Hematopoietic multipotent progenitor cell treated with erythropoietin and hydrocortisone succinate and interleukin-3 and kit ligand, for 8 days (in vitro differentiated cells): ENCODE measurements at places on chromosomes 2 and 18.

- no peak for DNase-seq
These were observed 42.9 kb downstream of the ARID5A start for GRCh38 chr2:96579422-96579821.

DNA sequence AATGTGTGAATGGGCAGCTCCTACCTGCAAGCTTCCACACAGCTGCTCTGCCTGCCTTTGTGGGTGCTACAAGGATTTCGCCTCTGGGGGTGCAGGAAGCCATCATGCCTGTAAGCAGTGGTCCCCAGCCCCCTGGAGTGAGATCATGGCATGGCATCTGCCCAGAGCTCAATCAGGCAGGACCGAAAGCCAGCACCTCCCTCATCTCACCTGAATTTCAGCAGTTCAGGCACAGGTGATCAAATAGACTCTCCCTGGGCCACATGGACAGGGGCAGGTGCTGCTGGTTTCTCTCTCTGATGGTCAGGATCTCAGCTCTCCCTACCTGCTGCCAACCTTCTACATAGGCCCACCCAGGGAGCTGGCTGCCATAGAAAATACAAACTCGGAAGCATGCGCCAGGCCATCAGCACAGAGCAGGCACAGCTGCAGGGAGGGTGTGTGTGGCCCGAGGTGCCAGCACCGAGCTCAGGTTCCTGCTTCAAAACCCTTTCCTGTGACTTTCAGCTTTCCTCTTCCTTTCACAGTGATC lies 133.2 kb upstream of the ID2 start:
- no peak for DNase-seq

DNA sequence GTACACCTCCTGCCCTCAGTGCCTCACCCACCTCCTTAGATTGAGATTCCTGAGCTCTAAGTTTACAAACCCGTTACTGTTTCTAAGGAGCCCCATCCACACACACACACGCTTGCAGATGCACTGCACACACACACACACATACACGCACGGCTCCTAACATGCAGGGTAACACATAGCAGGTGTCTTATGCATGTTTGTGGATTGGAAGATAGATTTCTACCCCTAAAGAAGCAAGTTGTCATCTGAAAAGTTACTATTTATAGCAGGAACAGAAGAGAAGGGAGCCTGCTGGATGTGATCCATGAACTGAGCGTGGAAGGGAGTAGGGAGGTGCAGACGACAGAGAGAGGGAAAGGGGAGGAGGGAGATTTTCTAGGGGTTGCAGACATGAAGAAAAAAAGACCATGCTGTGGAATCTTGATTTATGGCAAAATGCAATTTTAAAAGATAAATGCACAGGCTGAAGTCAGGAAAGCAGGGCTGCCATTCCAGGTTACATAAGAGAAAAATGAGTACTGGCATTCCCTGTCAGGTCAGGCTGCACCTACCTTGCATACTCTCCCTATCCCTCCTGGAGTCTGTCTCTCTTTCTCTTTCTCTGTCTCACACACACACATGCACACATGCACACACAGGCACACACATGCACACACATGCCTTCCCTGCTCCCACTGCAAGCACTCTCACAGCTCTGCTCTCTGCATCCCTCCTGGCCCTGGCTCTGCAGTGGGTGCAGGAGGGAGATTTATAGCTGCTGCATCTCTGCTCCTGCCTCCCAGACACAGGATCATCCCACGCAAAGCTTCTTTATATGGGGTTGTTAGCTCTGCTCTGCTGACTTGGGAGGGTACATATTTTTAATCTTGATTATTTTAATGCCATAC lies 192.6 kb upstream of the MYT1L start:
- DNase-seq, result no peak

DNA sequence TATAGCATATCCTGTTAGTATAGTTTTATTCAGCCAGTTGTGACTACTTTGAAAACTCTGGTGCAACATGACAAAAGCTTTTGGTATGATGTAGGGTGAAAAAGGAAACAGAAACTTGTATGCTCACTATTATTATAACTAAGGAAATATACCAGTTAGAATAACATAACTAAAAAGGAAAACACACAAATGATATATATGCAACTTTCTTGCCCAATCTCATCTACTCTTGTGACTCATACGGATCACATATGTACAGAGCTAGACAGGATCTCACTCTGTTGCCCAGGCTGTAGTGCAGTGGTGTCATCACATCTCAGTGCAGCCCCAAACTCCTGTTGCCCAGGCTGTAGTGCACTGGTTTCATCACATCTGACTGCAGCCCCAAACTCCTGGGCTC lies 12.4 kb upstream of the TLK1 start:
- DNase-seq, result no peak

DNA sequence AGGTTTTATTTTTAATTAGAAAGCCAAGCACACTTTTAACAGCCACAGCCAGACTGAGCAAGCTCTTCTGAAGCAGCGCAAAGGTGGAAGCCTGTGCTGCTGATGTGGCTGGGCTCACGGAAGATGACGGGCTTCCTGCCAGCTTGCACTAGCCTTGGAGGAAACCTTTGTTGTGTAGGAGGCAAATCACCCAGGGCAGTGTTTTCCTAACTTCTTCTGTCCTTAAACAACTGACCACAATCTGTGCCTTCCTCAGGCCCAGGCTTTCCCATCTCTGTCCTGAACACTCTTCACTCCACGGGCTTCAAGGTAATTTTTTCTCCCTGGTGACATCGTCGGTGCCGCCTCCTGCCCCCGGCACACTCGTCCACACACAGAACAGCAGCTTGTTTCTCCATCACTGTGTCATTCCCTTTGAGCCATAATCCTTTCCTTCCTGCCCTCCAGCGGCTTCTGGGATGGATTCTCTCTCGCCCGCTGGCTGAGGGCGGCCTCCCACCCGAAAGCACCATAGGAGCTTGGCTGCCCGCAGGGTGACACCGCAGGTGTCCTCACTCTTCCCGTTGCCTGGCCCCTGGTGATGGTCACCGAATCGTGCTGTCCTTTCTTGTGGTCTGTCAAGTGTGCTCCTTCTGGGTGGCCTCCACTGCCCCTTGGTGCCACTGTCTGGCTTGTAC lies 31.1 kb upstream of the INHBB start:
- DNase-seq, result no peak

DNA sequence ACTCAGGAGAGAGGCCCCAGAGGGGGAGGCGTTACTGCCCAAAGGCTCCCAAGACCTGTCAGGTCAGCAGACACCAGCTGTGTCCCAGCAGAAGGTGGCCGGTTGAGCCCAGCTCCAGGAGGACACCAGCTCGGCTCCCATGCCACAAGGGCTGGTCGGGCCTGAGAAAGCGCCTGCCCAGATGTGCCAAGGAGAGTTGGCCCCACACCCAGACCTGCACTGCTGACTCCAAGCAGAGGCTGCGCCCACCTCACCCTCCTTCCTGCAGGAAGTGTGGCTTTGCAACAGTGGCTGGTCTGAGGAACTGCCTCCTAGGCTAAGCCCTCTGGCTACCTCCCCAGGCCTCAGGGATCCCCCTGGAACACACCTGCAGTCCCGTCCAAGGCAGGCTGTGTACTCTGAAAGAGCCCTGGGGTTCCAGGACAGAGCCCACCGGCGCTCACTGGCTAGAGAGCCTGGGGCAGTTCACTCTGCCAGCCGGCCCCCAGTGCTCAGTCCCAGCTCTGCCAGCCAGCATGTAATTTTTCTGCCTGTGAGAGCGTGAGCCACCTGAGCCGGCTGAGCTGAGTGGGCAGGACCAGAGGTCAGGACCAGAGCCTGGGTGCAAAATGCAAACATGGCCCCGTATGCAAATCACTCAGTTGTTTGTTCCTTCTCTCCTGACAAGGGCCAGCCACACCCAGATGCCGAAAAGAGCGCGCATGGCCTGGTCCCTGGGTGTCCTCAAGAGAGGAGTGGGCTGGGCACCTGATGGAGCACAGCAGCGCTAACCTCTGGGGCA lies 36.9 kb upstream of the PTMA start:
- no peak for DNase-seq

GRCh38 chr2:199433204-199433832 lies 24.4 kb downstream of the SATB2 start:
- DNase-seq, result no peak

- DNase-seq, result no peak
These were observed 11.1 kb downstream of the SMYD1 start for GRCh38 chr2:88078643-88079172.

- no peak for DNase-seq
These were observed 99.6 kb downstream of the KCTD1 start for GRCh38 chr18:26448714-26449159.

GRCh38 chr18:22816266-22817176 lies 116.6 kb upstream of the RBBP8 start:
- DNase-seq, result no peak

DNA sequence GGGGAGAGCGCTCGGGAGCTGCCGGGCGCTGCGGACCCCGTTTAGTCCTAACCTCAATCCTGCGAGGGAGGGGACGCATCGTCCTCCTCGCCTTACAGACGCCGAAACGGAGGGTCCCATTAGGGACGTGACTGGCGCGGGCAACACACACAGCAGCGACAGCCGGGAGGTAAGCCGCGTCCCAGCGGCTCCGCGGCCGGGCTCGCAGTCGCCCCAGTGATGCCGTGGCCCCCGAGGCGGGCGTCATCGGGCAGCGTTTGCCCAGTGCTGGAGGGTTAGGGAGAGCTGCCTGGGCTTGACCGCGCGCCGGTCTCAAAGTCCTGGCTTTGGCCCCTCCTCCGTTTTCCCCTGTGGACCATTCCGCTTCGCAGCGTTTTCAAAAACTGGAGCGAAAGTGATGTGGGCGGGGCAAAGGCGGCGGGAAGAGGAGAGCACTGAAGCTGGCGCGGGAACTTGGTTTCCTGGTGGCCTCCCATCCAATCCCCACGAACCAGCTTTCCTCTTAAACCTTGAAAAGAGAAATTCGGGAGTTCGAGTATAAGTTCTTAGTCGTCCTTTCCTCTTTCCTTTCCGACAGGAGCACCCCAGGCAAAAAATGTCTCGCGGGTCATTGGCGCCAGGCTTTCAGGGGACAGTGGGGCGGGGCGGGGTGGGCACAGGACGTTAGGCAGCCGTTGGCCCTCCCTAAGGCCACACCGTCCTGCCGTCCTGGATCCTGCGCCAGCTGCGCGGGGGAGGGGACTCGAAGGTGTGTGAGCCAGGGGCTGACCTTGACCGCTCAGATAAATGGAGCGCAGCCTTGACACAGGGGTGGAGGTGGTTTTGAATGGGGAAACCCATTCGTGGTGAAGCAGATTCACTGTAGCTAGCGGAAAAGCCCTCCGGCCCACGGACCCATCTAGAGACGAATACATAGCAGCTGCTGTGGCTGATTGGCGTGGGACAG lies 821 bp downstream of the TYMS start:
- peak; percentile 95 for DNase-seq

GRCh38 chr2:768451-768850 lies 91.2 kb upstream of the TMEM18 start:
- no peak for DNase-seq

DNA sequence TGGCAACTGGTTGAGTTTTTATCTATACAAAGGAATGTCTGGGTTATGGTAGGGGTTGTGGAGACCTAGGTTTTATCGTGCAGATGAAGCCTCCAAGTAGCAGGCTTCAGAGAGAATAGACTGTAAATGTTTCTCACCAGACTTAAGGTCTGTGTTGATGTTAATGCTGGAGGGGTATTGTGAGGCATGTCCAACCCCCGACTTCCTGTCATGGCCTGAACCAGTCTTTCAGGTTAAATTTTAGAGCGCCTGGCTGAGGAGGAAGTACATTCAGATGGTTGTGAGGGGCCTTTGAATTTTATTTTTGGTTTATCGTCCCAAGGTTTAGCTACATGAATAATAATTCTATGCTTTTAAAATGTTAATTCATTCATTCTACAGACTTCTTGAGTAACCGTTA lies 435.1 kb downstream of the DLGAP1 start:
- no peak for DNase-seq

DNA sequence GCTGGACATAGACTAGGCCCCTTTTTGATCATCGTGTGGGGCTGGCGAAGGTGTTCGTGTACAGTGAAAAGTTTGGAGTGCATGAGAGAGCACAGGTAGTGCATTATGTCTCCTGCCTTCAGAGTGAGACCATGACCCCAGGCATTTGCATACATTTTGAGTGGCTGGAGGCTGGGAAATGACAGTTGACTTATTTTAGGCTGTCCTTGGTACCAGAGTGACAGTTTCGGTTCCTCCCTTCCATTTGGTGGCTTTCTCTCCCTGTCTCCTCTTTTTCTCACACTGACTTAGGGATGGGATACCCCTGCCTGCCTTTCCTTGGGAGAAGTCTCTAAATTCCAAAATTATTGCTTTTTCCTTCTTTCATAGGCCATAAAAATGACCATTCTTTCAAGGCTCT lies 20.1 kb downstream of the SERPINB12 start:
- no peak for DNase-seq

GRCh38 chr18:7908681-7909299 lies 341.7 kb downstream of the PTPRM start:
- DNase-seq, result no peak

DNA sequence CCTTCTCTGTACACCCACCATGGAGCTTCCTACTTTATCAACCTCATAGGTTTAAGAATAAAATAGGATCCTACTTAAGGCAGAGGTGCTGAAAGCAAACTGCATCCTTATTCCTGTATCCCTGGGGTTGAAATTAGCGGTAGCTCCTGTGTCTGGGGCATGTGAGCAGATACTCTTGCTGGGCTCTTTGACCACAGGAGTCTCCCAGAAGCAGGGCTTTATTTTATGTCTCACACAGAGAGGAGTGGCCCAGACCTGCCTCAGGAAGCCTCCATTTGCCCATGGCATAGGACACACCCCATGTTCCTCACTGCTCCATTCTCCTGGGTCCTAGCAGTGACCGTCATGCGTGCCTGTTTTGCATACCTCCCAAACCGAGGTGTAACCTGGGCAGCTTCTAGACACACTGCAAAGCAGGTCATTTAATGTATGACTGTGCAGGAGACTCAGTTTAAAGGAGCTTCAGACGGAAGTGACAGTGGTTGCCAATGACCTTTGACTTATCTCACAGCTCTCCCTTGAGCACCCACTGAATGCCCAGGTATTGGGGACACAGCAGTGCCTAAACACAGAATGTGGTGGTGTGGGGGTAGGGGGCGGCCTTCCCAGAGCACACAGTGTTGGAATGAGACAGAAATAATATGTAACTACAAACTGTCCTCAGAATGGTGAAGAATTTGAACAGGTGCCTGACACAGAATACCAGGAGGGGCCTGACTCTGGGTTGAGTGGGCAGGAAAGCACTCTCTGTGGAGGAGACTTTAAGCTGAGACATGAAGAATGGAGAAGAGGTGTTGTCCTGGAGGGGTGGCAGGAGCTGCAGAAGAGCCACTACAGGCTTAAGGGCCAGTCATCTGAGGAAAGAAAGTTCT lies 3.7 kb downstream of the TMEM37 start:
- DNase-seq, result no peak
